Fibroblast of the conjunctiva (primary cell): ENCODE measurements at places on chromosomes 2 and 18.

DNA sequence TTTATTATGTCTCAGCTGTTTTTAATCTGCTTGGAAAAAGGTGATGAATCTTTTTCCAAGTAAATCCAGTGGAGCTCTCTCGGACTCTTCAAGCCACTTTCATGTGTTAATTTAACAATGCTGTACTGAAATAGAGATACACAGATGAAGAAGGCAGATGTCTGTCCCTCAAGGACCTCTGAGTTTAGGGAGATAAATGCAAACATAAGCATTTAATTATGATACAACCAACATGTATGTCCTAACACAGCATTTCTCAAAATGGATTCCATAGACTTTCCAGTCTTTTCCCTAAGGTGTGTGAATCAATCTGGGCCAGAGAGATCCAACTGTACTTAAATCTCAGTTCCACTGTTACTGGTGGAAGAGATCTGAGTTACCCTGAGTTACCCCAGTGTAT is 262.4 kb downstream of the RND3 start:
- DNase-seq = no peak

GRCh38 chr2:29323961-29324360 is 208.7 kb downstream of the CLIP4 start:
- DNase-seq = no peak

GRCh38 chr18:23166891-23167541 is 31.7 kb downstream of the CABLES1 start:
- DNase-seq = no peak

GRCh38 chr18:33916200-33916599 is 308.5 kb downstream of the NOL4 start:
- no peak for DNase-seq

DNA sequence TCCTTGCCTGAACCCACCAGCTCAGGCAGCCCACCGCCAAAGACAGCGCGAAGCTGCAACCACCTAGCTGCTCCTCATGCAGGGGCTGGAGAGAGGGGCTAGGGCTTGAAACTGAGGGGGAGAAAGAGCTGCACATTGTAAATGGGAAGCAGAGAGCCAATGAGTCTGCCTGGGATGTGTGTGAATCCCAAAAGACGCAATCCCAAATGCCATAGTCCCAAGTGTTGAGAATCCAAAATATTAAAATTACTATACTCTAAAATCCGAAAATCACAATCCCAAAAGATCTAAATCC is 9.4 kb downstream of the AMER3 start:
- no peak for DNase-seq

GRCh38 chr18:79344208-79344581 is 51.5 kb upstream of the NFATC1 start:
- no peak for DNase-seq

- DNase-seq = no peak
Measured at GRCh38 chr2:127356531-127356930, 31.2 kb downstream of the MAP3K2 start.

DNA sequence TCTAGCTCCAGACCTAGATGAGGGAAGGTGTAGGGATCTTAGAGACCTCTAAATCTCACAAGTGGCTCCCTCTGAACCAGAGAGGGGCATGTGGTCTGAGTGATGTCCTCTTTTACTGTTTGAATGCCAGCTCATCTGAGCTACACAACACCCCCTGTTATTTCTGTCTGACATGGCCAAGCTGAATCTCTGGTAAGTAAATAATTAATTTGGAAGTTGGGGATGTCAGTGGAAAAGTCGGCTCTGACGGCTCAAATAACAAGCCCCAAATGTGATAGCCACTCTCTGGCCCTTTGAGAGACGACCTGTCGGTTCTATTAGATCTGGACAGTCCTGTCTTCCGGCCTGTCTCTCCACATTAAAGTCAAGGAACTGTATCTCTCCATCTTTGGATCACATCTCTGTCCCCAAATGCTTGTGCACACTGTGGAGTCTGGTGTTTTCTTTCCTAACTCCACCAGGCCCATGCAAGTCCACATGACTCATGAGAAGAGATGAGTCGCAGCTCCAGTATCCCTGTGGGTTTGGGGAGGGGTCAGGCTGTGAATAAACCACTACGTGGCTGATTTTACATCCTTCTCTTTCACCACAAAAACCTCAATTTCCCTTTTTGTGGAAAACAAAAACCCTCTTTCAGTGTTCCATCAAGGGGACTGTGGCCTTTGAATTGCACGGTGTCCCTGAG is 52.5 kb downstream of the SETBP1 start:
- DNase-seq = no peak

DNA sequence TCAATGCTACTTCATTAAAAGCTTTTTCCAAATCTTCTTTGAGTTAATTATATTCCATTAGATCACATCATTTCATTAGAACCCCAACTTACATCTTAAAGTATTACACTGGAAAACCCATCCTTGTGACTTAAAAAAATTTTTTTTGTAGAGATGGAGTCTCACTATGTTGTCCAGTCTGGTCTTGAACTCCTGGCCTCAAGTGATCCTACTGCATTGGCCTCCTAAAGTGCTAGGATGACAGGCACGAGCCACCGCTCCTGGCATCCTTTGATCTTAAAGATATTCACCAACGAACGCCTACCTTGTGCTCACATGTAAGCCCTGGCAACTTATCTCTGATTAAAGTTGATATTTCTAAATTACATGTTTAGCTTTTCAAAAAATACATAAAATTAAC is 6.7 kb downstream of the LAPTM4A start:
- no peak for DNase-seq

GRCh38 chr2:30239308-30239985 is 8.1 kb downstream of the LBH start:
- DNase-seq = peak; percentile 57

DNA sequence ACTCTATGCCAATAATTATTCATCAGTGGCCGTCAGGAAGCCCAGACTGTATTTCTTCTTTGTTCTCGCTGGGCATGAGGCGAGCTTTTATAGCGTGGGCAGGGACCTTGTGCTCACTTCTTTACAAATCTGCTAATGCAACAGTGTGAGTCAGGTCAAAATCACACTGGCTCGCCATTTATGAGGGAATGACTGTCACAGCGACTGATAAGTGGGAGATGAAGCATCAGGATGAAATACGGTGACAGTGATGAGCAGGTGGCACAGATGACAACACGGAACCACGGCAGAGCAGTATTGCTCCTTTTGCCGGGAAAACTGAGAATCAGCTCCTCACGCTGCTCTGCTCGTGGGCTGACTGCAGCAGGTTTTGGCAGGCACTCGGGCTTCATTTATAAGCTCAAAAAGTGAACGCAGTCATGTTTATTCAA is 20.5 kb downstream of the TYMS start:
- no peak for DNase-seq

- DNase-seq = no peak
Measured at GRCh38 chr2:154291511-154291910, 407.0 kb upstream of the KCNJ3 start.

DNA sequence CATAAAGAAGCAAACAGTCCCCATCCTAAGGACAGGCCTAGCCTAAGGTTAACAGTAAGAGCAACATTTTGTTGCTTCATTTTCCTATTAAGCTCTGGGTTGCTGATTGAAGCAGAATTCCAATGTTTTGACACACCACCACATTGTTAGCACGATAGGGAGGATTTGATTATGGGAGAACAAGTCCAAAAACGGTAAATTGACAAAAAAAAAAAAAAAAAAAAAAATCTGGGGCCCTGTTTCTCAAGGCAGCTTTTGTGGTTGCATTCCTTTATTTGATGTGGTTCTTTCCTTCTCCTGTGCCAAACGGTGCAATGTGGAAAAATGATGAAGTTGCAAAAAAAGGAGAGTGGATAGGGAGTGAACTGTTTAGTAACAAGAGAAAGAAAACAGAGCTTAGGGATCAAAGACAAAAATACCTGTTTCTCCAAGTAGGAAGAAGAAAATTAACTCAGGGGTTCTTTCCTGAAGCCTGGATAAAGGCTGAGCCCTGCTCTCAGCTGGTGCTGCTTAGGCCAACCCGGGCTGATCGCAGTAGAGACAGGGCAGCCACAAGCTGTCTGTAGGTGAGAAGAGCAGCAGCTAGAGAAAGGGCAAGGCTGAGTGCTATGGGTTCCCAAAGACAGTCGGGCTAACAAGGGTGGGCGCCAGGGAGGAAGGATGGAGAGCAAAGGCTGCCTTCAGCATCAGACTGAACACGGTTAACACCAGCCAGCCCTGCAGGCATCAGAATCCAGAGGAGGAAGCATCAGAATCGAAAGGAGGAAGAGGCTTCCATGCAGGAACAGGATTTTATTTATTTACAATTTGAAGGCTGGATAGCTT is 167.8 kb upstream of the FOSL2 start:
- peak; percentile 78 for DNase-seq

- DNase-seq = no peak
Measured at GRCh38 chr2:73942664-73943063, 16.0 kb downstream of the DGUOK start.

- no peak for DNase-seq
Measured at GRCh38 chr18:61876899-61877298, 15.9 kb downstream of the RNF152 start.

- DNase-seq = no peak
Measured at GRCh38 chr18:45825258-45826044, at the start of gene SIGLEC15. Gene SIGLEC15, plus strand, starts transcription at chr18:45825675. Its CDS starts 54 bp downstream, at chr18:45825729.

GRCh38 chr2:114631146-114631545 is 188.7 kb downstream of the DPP10 start:
- DNase-seq = no peak

DNA sequence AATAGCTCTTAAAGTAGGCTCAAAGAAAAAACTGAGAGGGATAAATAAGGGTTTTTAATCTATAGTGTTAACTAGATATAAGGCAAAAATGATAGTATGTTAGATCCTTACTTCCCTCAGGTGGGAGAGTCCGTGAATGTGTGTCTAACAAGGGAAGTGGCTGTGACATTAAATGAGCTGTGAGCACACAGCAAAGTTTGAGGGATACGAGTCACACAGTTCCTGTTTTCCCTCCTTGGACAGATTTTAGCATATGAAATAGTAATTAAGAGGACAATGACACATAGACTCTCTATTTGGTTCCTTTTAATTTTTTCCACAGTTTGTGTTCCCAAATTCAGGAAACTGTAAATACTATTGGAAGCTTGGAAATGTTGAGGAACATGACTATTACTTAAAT is 148.4 kb upstream of the CAVIN2 start:
- DNase-seq = no peak

DNA sequence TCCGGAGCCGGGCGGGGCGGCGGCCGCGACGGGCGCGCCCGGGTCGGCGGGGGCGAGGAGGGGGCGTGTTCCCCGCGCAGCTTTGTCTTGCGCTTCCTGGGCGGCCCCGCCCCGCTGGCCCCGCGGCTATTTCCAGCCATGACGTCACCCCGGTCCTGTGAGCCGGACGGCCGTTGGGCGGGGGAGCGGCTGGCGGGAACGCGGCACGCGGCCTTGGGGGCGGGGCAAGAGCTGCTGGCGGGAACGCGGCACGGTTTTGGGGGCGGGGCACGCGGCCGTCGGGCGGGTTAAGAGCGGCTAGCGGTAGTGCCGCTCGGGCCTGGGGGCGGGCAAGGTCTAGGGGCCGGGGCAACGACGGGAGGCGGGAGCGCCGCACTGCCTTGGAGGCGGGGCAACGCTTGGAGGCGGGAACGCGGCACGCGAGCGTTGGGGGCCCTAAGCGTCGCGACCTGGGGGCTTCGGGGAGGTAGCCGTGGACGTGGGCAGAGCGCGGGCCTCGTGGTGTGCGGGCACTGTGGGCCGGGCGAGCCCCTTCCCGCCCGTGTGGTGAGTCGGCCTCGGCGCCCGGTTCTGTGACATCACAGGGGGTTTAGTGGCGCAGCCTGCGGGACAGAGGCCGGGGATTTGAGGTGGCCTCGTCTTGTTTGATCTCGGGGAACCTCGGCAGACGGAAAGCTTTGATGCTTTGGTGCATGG is 704 bp downstream of the KLF11 start:
- peak; percentile 88 for DNase-seq

DNA sequence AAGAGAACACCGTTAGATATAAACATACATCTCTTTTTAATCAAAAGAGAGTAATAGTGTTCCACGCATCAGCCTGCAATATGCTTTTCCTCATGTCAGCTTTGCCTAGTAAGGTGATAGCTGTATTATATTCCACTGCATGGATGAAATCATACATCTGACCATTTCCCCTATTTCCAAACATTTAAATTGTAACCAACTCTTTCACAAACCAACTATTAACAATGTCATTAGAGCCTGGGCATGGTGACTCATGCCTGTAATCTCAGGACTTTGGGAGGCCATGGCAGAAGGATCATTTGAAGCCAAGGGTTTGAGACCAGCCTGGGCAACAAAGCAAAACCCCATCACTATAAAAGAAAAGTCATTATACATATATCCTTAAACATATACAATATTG is 284.8 kb downstream of the BCL11A start:
- DNase-seq = no peak

DNA sequence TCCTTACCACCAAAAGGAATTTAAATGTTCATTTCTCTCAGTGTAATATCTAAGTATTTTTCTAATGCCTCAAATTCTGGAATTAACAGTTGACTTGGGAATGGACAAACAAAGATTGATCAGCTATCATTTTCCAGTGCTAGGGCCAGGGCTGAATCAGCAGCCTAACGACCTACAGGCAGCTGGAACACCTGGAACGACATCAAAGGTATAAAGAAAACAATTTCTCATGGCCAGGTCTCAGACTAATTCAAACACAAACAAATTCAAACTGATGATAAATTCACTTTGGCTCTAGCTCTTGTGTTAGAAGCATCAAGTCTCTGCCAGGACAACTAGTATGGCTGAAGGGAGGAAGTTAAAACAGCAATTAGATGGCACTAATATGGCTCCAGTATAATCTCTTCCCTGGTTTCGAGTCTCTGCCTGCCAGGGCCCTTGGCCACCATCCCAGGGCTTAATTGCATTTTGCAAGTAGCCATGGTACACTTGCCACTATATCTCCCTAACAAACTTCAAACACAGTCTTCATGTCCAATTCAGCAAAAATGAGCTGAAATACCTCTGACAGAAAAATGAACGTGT is 70.2 kb upstream of the FSHR start:
- no peak for DNase-seq

DNA sequence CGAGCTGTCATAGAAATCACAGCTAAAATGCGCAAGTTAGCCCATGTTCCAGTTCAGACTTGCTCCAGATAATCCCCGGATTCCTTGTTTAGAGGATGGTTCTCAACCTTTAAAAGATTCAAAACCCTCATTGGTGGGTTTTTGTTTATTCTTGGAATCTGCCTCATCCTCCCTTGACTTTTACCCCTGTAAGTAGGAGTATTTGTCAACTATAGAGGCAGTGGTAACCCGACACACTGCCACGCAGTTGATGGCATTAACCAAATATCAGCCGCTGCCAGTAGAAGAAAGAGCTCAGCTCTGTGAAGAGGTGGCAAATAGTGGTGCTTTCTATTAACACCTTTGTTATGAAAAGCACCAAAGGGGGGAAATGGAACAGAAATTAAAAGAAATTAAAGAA is 40.4 kb upstream of the SELENOI start:
- no peak for DNase-seq

DNA sequence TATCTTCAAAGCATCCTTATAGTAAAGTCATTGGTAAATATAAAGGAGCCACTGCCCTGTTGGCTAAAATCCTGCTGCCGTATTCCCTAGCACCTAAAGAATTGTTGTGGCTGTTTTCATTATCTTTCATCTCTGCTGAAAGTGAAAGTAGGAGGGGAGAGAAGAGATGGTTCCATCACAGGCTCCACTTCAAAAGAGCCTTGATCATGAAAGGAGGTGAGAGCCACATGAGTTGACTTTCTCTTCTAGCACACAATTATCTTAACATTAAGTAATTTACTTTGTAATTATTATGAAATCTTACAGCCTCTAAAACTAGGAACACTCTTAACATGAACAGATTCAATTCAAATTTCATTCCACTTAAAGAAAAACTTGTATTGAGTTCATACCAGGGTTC is 1050.9 kb upstream of the LRRTM1 start:
- no peak for DNase-seq

GRCh38 chr2:220994846-220995245 is 577.3 kb downstream of the EPHA4 start:
- DNase-seq = no peak
